Occipital lobe (tissue), 3 donors: ENCODE measurements at places on chromosomes 12 and 14. TPM values are rescaled to one million over a fixed set of nuclear protein-coding genes. Genes with fewer than 3 reads are reported as not detected.

DNA sequence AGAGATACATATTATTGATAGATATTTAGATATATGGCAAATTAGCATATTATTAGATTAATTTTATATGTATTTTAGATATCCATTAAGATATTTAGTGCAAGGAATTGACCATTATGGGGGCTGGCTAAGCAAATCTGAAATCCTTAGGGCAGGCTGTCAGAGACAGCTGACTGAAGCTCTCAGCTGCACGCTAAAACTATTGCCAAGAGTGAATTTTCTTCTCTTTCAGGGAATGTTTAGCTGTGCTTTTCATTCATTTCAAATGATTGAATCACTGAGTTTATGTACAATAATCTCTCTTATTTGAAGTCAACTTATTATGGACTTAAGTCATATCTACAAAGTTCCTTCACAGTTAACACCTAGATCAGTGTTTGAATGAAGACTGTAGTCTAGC is 566.5 kb downstream of the LRFN5 start:
- DNase-seq, result no peak

DNA sequence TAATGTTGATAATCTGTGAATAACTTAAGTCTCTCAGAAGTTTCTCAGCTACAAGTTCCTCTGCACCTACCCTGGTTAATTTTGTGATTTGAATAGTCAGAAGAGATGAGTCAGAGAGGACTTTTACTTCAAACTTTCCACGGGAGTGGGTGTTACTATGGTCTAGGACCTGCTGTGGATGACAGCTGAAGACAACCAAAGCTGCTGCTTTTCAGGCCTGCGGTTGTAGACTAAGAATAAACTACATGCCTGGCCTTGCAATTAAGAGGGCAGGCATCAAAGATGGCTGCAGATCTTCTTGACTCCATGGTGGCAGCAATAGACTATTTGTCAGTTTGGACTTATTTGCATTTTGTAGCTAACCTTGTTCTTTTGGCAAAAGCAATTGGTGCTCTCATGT is 227.1 kb upstream of the KRR1 start:
- DNase-seq, result no peak

- DNase-seq, result no peak
These were observed 15.8 kb downstream of the KRT2 start for GRCh38 chr12:52636189-52636588.

DNA sequence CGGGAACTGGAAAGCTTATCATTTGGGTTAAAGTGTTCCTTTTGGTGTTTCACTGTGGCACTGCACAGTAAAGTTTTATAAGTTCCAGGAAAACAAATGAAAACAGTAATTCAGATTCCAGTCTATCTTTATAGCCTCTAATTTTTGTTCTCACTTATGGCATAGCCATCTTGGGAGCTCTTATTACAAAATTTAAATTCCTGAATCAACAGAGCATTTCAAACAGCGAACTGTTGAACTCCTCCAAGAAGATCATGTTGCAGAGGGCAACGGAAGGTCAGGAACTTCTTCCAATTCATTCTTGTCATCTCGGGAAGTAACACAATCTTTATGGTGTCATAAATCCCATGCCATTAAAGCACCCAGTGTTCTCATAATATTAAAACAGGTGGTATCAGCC is 229.1 kb downstream of the KCNC2 start:
- DNase-seq, result no peak

DNA sequence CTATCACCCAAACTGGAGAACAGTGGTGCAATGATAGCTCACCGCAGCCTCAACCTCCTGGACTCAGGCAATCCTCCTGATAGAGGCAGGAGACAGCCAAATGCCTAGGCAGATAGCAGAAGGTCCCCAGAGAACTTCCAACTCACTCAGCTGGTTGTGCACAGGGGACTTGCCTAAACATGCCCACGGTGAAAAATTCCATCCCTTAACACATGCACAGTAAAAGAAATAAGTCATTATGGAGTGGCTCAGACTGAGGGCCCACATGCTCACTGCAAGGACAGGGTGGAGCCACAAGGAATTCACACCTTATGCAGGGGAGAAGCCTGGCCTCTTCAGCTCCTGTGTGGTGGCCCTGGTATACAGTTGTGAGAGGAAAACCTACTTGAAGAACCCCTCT is 525.8 kb upstream of the ATP2B1 start:
- DNase-seq, result no peak

DNA sequence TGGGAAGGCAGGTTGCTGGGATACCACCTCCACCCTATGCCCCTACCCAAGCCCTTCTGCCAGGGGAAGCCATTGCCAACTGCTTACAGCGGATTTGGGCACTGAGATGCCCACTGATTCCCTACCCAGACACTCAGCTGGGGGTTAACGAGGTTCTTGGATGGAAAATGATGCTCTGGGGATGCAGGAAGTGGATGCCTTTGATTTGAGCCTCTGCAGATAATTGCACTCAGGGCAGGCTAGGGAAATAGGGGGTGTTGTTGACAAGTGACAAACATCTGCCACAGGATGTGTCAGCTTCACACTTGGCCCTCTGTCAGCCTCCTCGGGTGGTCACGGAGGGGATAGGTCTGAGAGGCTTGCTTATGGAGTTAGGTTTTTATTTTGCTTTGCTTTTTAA is 57.4 kb downstream of the RPH3A start:
- DNase-seq, result no peak

GRCh38 chr12:15584366-15585041 is 204.7 kb downstream of the EPS8 start:
- no peak for DNase-seq

DNA sequence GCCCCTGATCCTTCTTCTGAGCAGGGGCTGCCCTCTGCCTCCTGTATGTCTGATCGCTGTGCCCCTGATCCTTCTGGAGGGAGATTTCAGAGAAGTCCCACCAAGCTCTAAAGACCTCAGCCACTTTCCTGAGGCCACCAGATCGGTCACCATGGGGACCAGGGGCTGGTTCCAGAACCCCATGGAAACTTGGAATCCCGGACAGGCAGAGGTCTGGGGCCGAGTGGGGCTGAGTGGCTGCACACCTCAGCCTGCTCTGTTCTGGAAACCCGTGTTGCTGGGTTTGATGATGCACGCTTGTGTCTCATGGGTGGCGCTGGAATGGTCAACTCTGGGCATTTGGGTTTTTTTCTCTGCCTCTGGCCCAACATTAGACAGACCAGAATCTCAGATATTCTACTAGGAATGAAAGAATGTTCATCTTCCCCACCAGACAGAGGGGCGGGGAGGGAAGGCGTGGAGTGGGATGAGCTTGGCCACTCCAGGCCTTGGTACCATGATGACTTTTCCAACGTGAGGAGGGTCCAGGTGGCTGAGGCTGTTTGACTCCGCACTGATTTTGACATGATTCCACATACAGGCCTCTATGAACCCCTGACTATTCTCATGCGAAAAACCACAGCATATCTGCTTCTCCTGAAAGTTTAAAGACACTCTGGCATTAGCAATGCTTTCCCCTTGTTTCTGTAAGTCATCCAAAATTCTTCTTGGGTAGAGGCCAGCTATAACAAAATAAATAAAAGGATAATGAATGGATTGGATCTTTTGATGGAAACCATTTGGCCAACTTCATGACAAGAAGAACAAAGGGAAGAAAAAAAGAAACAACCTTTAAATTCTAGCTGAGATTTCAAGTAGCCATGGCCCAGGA is 114.5 kb downstream of the ADGRD1 start:
- DNase-seq, result no peak

GRCh38 chr12:89364631-89365030 is 12.3 kb upstream of the DUSP6 start:
- no peak for DNase-seq

- DNase-seq, result no peak
These were observed 1.4 kb upstream of the ANO4 start for GRCh38 chr12:100793182-100793581.

DNA sequence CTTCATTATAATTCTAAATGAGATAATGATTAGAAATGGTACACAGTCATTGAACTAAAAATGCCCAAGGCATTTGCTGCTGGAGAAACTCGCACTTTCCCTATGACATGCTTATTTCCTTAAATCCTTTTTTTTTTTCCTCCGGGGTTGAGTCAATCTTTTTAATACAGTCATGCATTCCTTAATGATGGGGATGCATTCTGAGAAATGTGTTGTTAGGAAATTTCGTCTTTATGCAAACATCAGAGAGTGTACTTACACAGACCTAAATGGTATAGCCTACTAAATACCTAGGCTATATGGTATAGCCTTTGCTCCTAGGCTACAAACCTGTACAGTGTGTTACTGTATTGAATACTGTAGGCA is 29.8 kb upstream of the DACT1 start:
- DNase-seq, result no peak

DNA sequence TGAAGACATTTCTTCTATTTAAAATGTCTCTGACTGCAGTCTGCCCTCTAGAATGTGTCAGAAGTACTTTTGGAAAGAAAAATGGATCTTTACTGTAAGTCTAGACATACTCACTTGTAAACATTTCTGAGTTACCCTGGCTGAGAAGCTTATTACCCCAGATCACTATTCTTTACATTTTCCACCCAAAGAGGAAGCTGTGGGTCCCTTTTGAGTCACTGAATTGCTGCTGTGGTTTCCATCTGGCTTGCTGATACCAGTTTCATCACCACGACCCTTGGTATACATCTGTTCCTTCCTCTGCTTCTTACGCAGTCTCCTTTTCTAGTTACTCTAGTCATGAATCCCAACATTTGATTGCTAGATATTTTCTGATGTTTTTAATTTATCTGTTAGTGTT is 20.2 kb upstream of the CLEC4D start:
- peak; percentile 1 for DNase-seq

CCDC177 gene
- total RNA-seq, result 6.9 TPM

EML1 gene
- total RNA-seq, result 137 TPM

MMAB gene
- 10.8 TPM for total RNA-seq

HOXC11 gene
- not detected for total RNA-seq

DIABLO gene
- total RNA-seq, result 35.7 TPM

FOXN3 gene
- total RNA-seq, result 36.8 TPM

ANG gene
- 0.16 TPM for total RNA-seq

IL22 gene
- total RNA-seq, result not detected
